SHP77 (cell line): ENCODE measurements at places on chromosomes 7 and 10.

DNA sequence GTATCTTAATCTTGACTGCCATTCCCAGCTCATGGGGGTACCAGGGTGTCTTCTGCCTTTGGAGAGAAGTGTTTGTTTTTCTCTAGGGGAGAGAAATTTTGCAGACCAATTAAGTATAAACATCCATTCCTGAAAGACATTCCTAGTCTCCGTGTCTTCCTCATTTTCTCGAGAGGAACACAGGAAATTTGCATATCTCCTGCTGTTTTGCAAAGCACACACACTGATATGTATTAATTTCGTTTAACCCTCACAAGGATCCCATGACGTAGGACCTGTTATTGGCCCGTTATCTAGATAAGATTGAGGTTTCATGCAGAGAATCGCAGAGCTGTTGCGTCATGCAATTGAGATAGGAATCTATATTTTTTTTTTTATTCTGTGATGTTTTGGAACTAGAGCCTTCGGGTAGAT lies 944 bp downstream of the RHBDD2 start:
- DNase-seq: no peak

DNA sequence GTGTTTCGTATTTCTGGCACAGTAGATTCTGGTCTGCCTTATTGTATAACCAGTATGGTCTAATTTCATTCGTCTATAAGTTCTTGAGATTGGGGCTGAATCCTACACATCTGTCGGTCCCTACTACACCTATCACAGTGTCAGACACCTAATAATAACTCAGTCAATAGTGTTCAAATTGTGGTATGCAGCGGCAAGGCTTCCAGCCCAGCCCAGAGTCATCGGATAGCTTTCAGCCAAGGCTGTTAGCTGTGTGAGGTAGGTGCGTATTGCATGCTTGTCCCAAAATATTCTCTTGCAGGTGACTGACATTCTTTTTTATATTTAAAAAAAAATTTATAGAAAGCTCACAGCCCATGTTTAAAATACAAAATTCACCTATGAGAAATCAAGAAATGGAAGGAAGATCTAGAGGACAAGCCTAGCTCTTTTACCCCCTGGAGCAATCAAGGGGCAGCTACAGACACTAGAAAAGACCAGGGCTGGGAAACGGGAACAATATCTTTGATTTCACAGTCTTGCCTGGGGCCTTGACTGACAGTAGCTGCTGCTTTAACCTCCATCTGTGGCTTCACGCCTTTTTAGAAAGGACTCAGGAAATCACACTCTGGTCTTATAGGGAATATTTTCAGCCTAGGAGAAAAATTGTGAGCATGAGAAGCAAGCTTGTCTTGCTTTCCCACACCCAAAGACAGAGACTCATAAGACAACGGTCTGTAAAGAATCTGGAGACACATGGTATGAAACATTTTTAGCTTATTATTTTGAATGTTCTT lies 9.5 kb upstream of the ASB4 start:
- DNase-seq: peak; percentile 40

DNA sequence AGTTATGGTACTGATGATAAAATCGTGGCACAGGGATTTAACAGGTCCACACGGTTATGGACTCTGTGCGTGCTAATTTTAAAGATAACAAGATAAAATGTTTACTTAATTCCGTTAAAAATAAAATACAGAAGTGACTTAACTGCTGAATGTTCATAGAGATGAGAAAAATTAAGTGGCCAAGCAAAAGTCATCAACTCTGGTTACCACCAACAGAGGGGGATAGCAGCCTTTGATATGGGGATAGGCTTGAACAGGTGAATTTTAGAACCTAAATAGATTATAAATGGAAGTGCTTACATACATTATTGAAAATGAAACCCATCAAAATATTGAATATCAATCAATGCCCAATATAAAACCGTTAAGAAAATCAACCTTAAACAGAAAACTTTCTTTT lies 245.0 kb downstream of the WDR37 start:
- DNase-seq: no peak

GRCh38 chr7:47337531-47337930 lies 244.4 kb downstream of the TNS3 start:
- DNase-seq: no peak

GRCh38 chr10:76555067-76555670 lies 1082.4 kb downstream of the KCNMA1 start:
- no peak for DNase-seq

GRCh38 chr7:100949227-100949932 lies at the start of gene MUC3A:
MUC3A (plus strand) TSS chr7:100949534; CDS start chr7:100949625, 91 bp downstream.
- DNase-seq: no peak

DNA sequence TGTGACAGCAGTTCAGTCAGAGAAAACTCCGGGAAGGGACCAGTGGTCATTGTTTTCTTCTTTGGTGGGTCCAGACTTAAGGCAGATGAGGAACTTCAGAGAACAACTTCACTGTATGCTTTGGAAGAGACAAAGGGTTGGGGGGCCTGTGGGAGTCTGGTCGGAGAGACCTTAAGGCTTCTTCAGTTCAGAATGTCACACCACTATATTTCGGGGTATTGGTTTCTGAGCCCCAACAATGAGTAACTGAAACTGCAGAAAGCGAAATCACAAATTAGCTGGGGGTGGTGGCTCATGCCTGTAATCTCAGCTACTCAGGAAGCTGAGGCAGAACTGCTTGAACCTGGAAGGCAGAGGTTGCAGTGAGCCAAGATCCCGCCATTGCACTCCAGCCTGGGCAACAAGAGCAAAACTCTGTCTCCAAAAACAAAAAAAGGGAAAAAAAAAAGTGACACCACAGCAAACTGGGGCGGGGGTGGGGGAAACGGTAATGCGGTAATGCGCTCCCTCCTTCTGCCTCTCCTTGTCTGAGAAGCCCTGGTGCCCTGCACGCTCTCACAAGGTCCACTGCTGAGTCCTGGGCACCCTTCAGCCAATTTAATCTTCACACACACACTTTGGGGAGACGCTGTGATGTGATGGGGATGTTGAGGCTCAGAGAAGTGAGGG lies 2.2 kb upstream of the ADIRF start:
- DNase-seq: no peak

DNA sequence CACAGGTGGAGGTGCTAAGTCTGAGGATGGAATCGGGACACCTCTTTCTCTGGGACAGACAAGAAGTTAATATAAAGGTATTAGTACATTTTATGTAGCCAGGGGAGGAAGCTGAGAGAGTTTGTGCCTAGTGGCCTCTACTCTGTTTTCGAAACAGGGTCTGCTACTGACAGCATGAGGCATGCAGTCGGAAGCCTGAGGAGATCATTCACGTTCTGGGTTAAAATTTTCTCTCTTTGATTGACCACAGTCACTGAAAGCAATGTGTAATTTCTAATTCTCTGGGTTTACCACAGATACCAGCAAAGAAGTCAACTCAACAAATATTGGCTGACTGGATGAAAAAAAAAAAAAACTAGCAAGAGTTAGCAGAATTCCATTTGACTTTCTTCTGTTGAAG lies 53.3 kb upstream of the KCTD7 start:
- no peak for DNase-seq

- no peak for DNase-seq
These were observed 24.2 kb downstream of the GPER1 start for GRCh38 chr7:1112109-1112508.

GRCh38 chr10:119461380-119461779 lies 81.1 kb downstream of the RGS10 start:
- DNase-seq: no peak

DNA sequence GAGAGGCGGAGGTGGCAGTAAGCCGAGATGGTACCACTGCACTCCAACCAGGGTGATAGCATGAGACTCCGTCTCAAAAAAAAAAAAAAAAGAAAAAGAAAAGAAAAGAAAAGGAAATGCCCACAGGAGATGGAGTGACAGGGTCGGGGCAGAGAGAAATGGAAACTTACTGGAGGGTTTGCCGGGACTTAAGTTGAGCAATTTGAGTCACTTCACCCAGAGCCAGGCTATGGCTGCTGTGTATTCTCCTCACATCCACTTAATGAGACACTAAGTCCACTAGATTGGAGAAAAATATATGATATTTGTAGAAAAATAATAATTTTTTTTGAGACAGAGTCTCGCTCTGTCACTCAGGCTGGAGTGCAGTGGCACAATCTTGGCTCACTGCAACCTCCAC lies 4.6 kb upstream of the PFKFB3 start:
- no peak for DNase-seq

- DNase-seq: peak; percentile 87
These were observed 16.8 kb upstream of the ABCB5 start for GRCh38 chr7:20598459-20599309.

- no peak for DNase-seq
These were observed 23.5 kb upstream of the PRF1 start for GRCh38 chr10:70626056-70626455.

GRCh38 chr7:55185321-55185802 lies 166.5 kb downstream of the EGFR start:
- DNase-seq: no peak

- DNase-seq: peak; percentile 82
These were observed 76.3 kb downstream of the CLIP2 start for GRCh38 chr7:74365322-74366022.

DNA sequence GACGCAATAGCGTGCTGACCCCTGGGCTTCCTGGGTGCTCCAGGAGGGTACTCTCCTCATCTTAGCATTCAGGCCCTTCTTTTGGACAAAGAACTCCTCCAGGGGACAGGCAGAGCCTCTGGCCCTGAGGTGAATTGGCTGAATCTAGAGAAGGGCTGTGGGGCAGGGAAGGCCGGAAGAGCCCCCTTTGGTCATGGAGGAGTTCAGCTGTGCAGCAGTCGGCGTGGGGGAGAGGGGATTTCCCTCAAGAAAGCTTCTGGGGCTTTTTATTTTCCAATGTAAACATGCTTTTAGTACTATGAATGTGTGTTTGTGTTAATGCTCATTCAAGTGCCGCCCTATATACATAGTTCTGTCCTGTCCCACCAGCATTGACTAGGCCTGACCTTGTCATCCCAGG lies 38.8 kb downstream of the FIGNL1 start:
- no peak for DNase-seq

- DNase-seq: no peak
These were observed 10.8 kb downstream of the ZNF394 start for GRCh38 chr7:99489235-99489634.

DNA sequence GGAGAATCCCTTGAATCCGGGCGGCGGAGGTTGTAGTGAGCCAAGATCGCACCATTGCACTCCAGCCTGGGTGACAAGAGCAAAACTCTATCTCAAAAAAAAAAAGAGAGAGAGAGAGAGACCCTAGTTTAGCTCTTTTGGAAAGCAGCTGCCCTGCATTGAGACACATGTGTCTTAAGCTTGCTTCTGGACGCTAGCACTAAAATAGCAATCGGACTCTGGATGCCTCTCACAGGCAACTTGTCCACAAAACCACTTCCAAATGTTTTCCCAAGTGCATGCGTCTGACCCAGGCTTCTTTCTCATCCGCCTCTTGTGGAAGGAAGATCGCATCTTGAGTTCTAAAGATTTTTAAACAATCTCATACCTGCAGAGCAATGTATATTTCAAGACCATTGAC lies 182.7 kb downstream of the CUX1 start:
- no peak for DNase-seq

DNA sequence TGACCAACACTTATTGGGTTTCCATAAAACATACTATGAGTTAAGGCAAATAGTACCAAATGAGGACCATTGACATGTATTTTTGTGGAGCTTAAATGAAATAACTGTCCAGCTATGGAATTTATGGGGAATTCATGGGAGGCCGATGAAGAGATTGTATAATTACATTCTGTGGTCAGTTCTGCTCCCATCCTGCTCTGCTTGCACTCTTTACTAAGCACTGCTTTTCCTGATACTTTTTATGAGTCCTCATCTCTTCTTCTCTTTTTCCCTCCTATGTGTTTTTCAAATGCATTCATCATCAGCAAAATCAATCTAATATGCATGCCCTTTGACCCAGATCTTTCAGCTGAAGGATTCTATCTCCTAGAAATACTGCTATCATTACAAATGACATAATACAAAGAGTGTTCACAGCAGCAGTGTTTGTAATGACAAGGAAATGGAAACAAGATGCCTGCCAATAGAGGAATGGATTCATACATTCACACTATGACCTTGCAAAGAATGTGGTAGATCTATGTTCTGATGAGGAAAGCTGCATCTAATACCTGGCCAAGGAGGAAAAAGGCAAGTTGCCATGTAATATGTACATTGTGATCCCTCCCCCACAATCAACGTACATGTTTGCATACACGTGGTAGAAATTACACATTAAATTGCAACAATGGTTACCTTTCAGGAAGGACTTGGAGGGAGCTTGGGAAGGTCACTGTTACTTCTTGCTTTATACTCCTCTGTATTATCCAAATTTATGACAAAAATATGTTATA lies 73.9 kb downstream of the PCGF5 start:
- DNase-seq: no peak

GRCh38 chr7:134755422-134756022 lies 23.9 kb upstream of the CALD1 start:
- DNase-seq: no peak

DNA sequence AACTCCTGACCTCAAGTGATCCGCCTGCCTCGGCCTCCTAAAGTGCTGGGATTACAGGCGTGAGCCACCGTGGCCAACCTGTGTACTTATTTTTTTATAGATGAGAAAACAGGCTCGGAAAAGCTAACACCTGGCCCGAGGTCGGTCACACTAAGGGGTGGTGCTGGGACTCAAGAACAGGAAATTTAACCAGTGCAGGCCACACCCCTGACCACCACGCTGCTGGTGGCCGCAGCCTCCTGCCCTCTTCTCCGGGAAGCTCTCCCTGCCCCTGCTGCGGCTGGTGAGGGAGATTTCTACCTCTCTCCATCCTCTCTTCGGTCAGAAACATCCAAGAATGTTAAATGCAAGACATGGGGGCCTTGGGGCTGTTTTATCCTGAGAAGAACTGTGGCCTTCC lies 63.2 kb downstream of the TNRC18 start:
- DNase-seq: no peak

GRCh38 chr7:97021747-97022490 lies 2.7 kb downstream of the DLX5 start:
- DNase-seq: no peak

DNA sequence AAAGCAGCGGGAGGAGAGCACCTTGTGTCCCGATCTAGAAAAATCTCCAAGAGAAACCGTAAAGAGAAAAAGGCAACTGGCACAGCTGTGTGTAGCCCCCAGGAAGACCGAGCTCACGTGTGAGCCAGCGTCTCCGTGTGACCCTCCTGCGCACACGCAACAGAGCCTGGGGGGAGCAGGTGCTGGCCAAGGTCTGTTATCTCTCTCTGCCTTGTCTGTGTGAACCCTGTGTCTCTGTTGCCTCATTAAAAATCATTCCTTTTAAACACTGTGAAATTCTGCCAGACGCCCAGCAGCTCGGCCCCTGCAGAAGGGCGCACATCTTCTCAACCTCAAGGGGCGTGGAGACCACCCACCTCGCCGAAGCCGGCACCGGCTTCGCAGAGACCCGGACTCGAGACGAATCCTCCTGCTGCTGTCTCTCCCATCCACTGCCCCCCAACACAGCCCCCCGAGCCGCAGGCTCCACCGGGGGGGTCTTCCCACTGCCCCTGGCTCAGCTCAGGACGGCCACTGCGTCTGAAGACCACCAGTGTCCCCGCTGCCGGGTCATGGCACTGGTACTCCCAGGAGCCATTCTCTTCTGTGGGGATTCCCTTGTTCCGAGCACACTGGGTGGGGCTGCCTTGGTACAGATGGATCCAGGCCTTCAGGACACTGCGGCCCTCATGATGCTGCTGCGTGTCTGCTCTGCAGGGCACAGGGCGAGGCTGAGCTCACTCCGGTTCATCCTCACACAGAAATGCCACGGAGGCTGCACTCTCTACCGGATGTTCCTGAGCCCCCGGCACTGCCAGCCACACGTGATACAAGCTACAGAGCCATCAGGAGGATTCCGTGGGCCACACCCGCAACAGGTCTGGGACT lies 94.3 kb upstream of the DNAAF5 start:
- DNase-seq: no peak
